CD4-positive, alpha-beta T cell (primary cell): ENCODE measurements at places on chromosomes 11 and 22.

DNA sequence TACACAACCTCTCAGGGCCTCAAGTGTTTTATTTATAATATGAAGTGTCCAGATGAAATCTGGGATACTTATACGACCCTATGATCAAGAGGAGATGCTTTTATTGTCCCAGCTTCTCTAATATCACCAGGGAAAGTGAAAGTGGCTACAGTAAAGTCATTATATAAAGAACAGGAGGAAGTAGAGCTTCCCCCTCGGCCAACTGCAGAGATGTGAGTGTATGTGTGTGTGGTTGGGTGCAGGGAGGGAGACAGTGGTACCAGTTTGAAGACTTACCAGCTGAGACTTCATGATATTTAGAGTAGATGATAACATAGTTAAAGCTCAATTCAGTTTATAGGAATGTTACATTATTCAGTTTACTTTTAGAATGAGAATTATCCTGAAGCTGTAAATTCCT is 373.6 kb upstream of the DDI1 start:
- no peak for DNase-seq

DNA sequence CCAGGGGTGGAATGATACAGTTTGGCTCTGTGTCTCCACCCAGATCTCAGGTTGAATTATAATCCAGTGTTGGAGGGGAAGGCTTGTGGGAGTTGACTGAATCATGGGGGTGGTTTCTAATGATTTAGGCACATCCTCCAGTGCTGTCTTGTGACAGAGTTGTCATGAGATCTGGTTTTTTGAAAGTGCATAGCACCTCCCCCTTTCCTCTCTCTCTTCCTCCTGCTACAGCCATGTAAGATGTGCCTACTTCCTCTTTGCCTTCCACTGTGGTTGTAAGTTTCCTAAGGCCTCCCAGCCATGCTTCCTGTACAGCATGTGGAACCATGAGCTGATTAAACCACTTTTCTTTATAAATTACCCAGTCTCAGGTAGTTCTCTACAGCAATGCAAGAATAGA is 45.1 kb downstream of the THAP12 start:
- DNase-seq = no peak

- DNase-seq = no peak
Observed at GRCh38 chr11:1494650-1495049, 8.1 kb upstream of the MOB2 start.

DNA sequence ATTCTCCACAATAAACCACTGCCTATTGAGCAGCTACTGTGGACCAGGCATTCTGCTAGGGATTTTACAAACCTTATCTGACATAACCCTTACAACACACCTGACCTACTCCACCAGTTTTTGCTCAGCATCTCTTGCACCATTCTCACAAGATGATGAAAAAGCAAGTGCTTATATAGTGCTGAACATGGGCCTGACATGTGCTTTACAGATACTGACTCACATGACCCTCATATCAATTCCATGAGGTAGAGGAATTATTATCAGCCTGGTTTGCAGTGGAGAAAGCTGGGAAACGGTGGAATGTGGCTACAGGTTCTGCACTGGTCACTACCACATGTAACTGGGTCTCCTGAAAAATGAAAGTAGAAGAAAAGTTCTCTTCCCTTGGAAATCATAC is 37.5 kb upstream of the PANX1 start:
- no peak for DNase-seq

DNA sequence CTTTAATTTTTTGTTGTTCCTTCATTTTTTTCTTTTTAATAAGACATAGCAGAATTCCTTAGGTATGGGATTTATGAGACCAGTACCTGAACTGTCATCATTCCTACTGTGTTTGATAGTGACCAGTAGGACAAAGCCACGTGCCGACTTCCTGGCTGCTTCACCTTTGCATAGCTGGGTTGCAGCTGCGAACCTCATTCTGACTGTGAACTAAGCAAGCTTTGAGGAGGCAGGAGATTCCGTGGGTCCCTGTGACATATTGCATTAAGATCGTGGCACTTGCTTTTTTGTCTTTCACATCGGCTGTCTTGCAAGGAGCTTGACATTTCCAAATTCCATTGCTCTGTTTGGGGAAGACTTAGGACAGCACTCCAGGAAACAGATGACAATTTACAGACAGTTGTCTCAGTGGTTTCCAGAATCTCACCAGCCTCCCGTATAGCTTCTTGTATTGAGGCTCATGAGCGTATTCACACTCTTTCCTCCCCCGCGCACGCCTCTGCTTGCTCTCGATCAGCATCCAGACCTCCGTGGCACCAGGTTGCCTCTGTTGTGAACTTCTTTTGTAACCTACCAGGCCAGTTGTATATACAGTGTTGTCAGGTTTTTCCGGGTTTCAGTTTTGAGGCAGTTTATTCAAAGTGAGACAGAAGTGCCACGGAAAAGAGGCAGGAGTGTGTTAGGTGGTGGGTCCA is 101.7 kb downstream of the CWC15 start:
- DNase-seq = no peak

- DNase-seq = no peak
Observed at GRCh38 chr11:126172596-126173038, 38.8 kb downstream of the RPUSD4 start.

- no peak for DNase-seq
Observed at GRCh38 chr22:48492366-48493320, 1335.0 kb downstream of the BRD1 start.

DNA sequence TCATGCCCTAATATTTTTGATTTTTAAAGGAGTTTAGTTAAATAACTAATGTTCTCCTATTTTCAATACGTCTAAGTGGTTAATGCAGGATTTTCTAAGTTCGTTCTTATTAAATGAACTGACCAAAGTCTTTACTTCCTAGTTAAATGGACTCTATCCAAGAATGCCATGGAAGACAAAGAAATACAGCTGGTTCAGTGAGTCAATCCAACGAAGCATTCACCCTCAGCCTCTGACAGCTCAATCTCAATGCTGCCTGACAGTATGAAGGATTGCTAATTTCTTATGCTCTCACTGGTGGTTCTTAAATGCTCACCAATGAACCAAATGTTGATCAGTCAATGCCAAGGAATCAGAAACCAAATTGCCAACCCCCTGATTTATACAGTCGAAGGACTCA is 219.4 kb downstream of the CADM1 start:
- no peak for DNase-seq

GRCh38 chr11:118295815-118296454 is 8.6 kb upstream of the CD3E start:
- DNase-seq = no peak

- no peak for DNase-seq
Observed at GRCh38 chr22:43624144-43624998, 187.7 kb downstream of the EFCAB6 start.

GRCh38 chr22:42892571-42893316 is 35.7 kb upstream of the ARFGAP3 start:
- DNase-seq = no peak

GRCh38 chr11:92477686-92478085 is 253.1 kb downstream of the FAT3 start:
- DNase-seq = no peak

GRCh38 chr22:32520612-32521011 is 46.0 kb downstream of the FBXO7 start:
- no peak for DNase-seq

- no peak for DNase-seq
Observed at GRCh38 chr11:60786811-60787567, 1.9 kb downstream of the MS4A10 start.

DNA sequence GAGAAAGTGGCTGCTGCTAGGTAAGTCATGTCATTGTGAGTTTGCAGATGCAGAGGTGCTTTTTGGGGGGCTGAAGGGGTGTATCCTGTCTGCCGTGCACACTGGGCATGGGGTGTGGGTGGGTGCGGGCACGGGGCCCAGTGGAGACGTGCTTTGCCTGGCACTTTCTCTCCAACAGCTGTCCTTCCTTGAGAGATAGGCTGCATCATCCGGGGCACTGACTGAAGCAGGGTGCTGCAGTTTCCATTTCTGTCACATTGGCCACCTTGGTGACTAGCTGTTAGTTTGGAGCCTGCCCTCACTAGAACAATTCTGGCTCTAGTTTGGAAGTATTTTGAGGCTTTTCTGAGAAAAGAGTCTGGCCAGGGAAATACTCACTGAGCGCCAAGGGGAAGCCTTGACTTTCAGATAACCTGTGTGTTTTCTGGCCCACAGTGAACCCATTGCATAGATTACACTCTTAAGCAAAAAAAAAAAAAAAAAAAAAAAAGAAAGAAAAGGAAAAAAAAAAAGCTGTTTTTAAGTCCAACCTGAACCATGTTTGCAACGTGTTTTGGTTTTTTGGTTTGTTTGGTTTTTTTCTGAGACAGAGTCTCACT is 219.2 kb downstream of the NAV2 start:
- DNase-seq = no peak

DNA sequence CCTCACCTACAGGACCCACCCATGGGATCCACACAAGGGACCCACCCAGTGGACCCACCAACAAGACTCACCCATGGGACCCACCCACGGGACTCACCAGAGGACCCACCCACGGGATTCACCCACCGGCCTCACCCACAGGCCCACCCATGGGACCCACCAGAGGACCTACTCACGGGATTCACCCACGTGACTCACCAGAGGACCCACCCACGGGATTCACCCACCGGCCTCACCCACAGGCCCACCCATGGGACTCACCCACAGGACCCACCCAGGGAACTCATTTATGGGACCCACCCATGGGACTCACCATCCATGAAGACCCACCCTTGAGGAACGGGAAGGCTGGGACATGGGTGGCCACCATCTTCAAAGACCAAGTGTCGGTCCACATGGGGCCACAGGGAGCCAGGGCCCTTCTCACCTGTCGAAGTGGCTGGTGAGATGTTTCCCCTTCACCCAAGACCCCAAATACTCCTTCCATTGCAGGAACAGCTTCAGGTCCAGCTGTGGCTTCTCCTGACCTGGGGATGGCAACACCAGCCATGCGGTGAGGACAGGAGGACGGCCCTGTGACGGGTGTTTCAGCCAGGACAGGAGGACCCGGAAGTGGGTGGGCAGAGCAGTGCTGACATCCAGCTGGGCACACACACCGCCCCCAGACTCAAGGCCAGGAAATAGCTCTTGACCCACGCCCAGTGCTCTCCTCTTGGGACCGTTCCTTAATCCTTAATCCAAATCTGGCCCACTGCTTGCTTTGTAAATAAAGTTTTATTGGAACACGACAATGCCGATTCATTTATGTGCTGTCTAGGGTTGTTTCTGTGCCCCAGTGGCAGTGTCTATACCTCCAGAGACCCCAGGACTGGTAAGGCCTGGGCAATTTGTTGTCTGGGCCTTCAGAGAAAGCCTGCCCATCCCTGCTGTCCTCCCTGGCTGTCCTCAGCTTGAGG is 1005.1 kb downstream of the BRD1 start:
- DNase-seq = no peak

DNA sequence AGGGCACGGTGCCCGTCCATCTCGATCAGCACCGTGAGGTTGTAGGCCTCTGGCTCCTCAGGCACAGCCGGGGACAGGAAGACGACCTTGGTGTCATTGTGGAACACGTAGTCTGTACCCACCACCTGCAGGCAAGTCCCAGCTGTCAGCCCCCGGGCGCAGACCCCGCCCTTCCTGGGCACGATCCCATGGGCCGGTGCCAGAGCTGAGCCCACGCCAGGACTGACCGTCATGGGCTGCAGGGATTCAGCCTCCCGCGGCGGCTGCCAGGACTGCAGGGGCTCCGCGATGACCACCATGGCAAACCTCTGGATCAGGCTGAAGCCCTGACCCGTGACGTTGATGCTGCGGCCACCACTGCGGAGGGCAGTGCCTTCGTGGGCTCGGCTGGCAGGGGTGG is 11.8 kb upstream of the MAPK11 start:
- no peak for DNase-seq

DNA sequence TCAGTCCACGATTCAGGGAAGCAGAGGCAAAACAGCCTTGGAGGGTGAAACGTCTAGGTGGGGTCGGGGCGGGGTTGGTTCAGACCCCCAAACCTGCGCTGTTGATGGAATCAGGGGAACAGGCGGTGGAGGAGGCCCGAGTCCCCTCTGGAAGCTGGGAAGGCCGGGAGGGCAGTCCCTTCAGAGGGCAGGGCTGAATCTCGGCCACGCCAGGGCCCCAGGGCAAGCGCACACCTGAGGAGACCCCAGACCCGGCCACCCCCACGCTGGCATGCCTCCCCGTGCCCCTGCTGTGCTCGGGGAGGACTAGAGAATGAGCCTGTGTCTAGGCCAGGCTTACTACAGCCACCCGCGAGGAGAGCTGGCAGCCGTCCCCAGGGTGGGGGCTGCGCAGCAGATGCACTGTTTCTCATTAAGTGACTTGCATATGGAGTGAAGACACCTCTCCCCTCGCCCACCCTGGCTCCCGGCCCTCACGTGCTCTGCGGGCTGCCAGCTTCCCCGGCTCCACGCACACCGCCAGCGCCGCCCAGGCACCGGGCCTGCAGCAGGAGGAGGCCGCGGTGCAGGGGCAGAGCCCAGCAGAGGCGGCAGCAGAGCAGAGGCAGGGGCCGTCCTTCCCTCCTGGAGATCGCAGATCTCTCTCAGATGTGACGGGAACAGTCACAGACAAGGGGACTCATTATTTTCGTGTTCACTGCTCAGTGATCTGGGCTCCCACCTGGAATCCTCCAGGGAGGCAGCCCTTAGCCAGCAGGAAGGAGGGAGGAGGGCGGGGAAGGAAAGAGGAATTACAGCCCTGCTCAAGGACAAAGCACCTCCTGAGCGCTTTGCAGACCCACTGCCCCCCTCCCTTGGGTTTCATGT is 47.1 kb upstream of the OPCML start:
- DNase-seq = no peak

DNA sequence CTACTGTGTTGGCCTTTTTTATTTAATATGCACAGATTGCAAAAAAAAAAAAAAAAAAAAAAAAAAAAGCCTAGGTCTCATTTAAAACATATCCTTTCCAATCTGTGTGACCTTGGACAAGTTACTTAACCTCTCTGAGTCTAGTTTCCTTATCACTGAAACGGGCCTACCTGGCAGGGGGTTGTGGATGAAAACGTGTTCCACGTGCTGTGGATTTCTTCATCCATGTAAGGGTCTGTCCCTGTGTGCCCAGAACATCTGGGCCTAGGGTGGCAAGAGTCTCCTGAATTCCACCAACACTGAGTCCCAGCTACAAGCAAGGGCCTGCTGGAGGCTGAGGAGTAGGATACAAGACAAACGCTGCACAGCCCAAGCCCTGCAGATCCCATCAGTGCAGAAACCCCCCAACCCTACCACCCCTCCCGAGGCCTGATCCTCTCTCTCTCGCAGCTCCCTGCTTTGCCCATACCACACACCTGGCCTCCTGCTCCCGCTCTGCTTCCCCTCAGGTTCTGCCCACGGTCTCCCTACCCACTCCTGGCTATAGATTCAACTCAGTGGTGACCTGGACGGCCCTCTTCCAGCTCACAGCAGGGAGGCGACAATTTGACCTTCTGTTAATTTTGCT is 4.7 kb upstream of the GNAZ start:
- no peak for DNase-seq

- no peak for DNase-seq
Observed at GRCh38 chr11:69333149-69333710, 39.3 kb downstream of the MYEOV start.

- no peak for DNase-seq
Observed at GRCh38 chr11:1178906-1179305, 21.2 kb downstream of the MUC5AC start.

DNA sequence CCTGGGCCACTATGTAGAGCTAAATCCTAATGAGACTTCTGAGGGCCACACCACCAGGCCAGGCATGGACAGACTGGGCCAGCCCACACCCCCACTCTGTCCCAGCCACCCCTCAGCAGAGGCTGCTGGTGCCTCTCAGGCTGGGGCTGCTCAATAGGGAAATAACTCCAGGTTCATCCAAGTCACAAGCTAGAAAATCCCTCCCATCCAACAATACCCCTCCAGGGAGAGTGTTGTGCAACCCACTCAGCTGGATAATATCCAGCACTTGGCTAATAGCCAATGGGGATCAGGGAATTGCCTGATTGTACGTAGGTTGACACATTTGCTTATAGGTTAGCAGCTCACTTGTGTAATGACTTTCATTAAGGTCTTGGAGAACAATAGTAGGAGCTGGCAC is 64.1 kb upstream of the WNT11 start:
- no peak for DNase-seq
